ENCODE measurements at places on chromosomes 2 and 18.

DNA sequence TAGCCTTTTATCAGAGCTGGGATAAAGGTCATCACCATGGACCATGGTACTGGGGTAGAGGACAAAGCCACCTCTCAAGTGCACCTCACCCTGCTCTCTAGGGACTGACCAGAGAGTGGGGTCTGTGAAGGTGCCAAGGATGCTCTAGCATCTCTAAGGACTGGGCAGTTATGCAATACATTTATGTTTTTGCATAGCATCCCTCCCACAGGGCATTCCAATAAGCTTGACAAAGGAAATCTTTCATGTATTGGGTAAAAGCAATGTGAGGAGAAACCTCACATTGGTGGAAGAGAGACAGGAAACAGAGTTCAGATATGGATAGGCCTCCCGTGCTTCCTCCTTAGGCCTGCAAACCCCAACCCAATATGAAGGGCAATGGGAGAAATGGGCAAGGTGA lies 31.6 kb downstream of the STK39 start:
- DNase-seq = no peak

- no peak for DNase-seq
Measured at GRCh38 chr2:31223026-31223425, 5.7 kb upstream of the CAPN14 start.

- DNase-seq = no peak
Measured at GRCh38 chr18:38923540-38923939, 1357.9 kb upstream of the CELF4 start.

DNA sequence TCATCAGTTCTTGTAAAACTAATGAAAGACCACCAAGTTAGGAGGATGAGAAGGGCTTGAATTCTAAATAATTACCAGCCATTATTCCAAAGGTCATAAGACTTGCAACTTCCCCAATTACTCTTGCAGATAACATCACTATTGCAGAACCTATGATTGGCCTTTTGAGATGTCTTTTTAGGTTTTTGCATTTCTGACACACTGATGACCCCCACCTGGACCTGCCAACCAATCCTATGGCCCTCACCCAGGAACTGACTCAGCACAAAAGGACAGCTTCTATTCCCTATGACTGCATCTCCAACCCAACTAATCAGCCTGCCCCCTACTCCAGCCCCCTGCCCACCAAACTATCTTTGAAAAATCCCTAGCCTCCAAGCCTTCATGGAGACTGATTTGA lies 111.5 kb upstream of the COPS8 start:
- no peak for DNase-seq

DNA sequence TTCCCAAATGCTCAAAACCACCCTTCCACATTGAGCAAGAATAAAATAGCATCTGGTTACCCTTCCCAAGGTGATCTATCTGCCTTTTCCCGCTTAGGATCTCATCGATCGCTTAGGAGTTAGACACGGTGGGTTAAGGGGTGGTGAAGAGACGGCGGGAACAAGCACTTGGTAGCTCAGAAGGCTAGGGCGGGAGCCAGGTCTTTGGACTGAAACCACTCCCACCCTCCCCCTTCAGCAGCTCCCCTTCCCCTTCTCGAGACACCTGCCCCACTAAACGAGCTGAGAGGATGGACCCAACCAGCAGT lies 513 bp downstream of the THOC1 start:
- DNase-seq = no peak

DNA sequence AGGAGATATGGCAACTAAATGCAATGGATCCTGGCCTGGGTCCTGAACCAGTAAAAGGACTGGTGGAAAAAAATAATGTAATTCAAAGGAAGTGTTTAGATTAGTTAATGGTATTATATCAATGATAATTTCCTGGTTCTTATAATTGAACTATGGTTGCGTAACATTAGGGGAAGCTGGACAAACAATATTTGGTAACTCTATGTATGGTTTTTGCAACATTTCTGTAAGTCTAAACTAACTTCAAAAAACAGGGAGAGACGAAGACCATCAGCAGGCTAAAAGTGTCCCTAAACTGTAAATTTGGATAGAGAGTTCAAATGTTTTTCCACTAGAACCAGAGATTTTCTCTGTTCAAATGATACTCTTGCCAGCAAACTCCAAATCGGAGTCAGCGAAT lies 36.9 kb downstream of the KLF7 start:
- DNase-seq = no peak

DNA sequence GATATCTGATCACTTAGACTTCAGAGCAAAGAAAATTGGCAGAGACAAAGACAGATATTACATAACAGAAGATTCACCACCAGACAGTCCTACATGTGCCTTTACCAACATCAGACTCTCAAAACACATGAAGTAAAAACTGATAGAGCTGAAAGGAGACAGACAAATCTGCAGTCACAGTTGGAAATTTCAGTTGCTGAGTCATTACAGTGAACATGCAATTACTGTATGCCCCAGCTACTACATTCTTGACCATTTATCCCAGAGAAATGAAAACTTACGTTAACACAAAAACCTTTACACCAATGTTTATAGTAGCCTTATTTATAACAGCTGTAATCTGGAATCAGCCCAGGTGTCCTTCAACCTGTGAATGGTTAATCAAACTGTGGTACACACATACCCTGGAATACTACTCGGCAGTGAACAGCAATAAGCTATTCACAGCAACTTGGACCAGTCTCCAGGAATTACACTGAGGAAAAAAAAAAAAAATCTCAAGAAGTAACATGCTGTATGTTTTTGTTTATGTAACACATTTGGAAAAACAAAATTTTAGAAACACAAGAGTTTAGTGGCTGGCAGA lies 7.5 kb upstream of the SCLY start:
- no peak for DNase-seq

- no peak for DNase-seq
Measured at GRCh38 chr2:104388296-104388695, 465.6 kb upstream of the POU3F3 start.

DNA sequence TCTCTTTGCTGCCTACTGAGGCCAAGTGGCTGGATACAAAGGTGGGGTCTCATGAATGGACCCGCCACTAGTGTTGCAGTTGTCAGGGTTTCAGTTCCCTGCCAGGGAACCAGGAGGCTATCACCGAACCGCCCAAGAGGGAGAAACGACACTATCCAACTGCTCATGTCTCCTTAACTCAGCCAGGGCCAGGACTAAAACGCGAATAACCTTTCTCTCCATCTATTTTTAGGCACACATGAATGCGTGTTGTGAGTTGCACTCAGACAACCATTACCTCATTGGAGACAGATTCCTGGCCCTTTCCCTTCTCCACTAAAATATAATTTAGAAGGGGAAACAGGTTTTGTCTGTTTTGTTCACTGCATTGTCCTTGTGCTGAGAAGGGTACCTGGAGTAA lies 559.5 kb downstream of the SOCS6 start:
- no peak for DNase-seq

DNA sequence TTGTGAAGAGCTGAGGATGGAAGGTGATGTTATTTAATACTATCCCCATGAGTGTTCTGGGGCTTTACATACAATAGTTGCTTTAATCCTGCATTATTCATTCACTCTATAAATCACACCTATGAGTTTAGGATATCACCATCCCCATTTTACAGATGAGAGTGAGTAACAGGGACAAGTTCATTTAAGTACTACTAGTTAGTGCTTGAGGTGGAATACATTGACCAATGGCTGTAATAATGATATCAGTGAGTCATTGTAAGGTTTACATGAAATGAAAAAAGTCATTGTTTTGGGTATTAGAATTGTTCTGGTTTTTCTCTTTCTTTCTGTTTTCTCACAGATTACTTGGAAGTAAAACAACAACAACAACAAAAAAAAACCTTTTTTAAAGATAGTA lies 42.5 kb downstream of the TANC1 start:
- DNase-seq = no peak

DNA sequence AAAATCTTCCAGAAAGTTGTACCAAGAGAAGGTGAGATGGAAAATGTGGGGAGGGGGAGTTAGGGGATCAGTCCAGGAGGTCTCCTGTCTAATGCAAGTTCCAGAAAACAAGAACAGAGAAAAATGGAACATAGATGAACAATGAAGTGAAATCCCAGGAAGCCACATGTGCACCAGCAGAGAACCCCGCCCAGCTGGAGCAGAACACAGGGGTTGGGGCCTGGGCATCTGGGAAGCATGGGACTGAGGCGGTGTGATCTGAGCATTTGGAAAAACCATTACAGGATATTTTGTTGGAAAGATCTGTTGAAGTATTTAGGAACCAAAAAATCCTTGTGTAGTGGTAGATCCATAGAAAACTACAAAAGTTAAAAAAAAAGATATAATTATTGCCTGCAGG lies 133.7 kb downstream of the INO80D start:
- no peak for DNase-seq

GRCh38 chr2:119480184-119480583 lies 44.1 kb downstream of the SCTR start:
- peak; percentile 4 for DNase-seq

- DNase-seq = peak; percentile 32
Measured at GRCh38 chr2:120747706-120748105, 12.0 kb downstream of the GLI2 start.

GRCh38 chr2:198490748-198491147 lies 686.4 kb downstream of the PLCL1 start:
- no peak for DNase-seq

Measured in tibial artery (tissue), 4 donors.